Stimulated activated CD4-positive, alpha-beta T cell treated with anti-CD3 and anti-CD28 coated beads, Interleukin-2, amount 100 ng/mL, for 24 hours (primary cell): ENCODE measurements at places on chromosomes 3 and 15.
A peak's percentile ranks its signal among the peaks of the same experiment; 100 is the strongest.

GRCh38 chr15:65275728-65276126 lies 11.0 kb downstream of the PARP16 start:
- no peak for DNase-seq

DNA sequence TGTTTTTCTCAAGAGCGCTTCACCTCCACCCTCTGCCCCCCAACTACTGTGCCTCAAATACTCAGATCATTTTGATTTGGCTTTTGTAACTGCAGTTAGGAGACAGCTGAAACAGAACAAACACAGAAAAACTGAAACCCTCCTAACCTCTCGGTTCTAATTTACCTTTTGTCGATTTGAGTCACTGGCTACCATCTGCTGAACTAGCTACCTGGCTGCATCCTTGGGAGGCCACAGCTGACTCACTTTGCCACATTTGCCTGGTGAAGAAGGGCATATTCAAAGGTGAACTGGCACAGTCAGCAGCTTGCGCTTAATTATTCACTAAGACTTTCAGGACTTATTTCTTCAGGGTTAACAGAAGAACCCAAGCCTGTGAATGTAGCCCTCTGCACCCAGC lies 117.7 kb downstream of the FOXB1 start:
- peak; percentile 41 for DNase-seq

DNA sequence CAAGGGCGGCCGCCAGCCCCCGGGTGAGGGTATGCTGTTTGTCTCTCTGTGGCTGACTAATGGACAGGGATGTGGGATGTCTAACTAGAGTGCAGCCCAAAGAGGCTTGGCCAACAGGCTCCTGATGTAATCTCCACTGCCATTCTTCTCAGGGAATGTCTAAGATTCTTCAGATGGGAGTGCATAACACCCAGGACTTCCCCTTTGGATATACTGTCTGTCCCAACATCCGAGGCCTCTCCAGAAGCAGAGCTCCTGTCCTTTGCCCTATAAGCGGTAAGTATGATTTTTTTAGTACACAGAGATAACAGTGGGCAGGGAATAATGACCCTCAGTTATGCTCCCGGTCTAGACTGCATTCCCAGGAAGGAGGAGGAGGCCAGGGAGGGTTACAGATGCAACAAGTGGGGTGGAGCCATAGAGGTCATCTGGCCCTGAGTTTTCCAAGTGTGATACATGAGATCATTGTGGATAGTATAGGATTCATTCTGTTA lies 62.5 kb upstream of the SLCO2A1 start:
- no peak for DNase-seq

GRCh38 chr3:119418641-119419040 lies 44.8 kb downstream of the TMEM39A start:
- no peak for DNase-seq

DNA sequence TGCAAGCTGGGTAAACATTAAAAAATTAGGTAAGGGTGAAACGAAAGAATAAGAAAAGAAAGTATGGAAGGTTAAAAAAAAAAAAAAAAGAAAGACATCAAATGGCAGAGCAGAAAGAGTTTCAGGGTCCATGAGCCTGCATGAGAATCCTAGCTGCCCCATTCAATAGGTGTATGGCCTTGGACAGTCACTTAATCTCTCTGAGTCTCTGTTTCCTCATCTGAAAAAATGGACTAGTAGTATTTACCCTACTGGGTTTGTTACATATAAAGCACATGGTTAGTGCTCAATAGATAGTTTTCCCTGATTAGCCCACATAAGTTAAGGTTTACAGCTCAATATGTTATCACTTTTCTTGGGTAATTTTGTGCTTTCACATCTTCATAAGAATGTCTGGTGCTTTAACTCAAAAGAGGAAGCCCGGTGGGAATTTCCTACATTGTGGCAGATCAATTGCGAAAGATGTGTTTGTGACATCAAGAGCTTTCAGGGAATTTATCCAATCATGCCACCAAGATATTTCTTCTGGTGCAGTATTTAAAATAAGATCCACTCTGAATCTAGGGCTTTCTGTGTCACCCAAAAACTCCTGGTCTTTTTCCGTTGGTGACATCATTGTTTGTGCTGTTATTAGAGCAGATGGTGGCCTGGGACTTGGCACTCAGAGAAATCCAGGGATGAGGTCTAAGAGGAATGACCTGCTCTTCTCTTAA lies 57.2 kb upstream of the UBE2E1 start:
- no peak for DNase-seq

DNA sequence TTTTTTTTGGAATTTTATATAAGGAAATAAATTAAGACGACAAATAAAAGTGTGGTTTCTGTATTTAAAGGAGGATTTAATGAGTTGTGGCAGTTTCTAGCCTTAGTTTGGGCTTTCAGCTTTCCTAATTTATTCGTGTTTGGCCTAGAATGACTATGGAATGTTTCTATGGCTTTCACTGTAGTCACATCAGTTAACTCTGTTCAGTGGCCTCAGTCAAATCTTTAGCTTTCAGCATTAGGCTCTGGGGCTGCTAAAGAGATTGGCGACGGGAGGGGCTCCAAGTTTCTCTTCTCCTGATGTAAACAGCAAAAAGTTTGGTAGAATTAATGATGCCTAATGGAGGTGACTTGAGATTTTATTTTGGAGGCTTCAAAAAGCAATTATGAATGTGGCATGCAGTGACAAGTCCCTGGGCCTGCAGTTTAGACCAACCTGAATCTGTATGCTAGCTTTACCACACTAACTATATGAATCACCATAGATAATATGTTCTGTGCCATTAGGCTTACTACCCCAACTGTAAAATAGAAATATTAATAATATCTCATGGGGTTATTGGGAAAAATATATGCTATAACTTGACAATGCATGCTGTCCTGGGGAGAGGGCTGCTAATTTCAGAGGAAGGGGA lies 47.1 kb upstream of the ADGRG7 start:
- DNase-seq: no peak

GRCh38 chr3:48034000-48034516 lies 17.8 kb upstream of the MAP4 start:
- DNase-seq: no peak

GRCh38 chr3:10495003-10495402 lies 10.4 kb downstream of the ATP2B2 start:
- DNase-seq: no peak

- peak; percentile 1 for DNase-seq
Observed at GRCh38 chr15:100772478-100772877, 107.2 kb upstream of the ALDH1A3 start.

DNA sequence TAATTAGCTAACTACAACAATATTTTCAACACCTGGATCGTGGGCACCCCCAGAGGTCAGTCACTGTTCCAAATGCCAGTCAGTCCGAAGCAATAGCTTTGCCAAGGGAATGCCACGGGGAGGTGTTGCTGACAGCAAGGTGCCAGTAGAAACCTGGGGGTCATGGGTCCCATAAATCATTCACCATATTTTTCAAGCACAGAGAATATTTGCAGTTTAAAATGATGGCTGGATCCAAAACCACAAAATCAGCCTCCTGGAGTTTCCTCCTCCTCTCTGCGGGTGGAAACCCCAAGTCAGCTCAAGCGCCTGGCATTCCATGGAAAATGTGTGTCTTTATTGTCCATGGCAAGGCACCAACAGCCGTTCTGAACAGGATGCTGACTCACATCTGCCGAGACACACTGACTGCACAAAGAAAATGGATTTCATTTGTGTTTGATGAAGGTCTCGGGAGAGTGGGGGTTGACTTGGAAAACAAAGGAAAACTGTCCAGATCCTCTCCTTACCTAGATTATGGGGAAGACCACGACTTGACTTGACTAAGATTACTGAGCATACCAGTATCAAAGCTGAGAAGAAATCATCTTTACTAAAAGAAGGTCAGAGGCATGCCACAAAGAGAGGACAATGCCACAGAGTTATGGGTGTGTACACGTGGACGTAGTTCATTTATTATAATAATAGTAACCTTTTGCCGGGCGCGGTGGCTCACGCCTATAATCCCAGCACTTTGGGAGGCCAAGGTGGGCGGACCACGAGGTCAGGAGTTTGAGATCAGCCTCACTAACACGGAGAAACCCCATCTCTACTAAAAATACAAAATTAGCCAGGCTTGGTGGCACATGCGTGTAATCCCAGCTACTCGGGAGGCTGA lies 26.4 kb downstream of the ANXA2 start:
- DNase-seq: peak; percentile 25

DNA sequence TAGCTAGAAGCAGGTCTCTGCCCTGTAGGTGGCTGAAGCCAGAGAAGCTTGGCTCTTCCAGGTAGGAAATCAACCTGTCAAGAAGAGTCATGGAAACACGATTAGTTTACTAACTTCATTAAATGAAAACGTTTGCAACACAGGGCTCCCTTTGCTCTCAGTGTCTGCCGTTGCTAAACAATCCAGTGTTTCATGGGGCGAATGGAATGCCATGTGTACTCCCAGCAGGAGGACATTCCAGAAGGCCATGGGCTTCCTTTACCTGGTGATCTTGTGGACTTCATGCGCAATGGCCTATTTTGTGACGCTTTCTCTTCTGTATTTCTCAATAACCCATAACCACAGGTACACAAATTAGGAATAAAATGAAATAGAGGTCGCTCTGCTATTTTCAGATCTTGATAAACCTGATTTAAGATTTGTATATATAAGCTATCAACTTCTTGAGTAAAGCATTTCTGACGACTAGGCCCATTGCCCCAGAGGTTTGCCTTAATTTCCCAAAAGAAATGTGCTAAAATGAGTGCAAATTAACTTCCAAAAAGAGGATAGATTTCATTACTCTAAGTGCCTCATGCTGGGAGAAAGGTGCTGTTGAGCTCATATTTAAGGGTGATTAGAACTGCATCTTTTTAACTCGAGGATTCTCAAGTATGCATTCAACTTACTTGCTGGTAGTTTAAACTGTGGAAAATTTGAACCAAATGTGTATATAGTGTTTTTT lies 171.0 kb downstream of the EPHA3 start:
- DNase-seq: no peak

- DNase-seq: no peak
Observed at GRCh38 chr3:120636795-120637401, 40.8 kb downstream of the NDUFB4 start.

- DNase-seq: peak; percentile 65
Observed at GRCh38 chr15:100849021-100849854, 30.4 kb upstream of the ALDH1A3 start.

DNA sequence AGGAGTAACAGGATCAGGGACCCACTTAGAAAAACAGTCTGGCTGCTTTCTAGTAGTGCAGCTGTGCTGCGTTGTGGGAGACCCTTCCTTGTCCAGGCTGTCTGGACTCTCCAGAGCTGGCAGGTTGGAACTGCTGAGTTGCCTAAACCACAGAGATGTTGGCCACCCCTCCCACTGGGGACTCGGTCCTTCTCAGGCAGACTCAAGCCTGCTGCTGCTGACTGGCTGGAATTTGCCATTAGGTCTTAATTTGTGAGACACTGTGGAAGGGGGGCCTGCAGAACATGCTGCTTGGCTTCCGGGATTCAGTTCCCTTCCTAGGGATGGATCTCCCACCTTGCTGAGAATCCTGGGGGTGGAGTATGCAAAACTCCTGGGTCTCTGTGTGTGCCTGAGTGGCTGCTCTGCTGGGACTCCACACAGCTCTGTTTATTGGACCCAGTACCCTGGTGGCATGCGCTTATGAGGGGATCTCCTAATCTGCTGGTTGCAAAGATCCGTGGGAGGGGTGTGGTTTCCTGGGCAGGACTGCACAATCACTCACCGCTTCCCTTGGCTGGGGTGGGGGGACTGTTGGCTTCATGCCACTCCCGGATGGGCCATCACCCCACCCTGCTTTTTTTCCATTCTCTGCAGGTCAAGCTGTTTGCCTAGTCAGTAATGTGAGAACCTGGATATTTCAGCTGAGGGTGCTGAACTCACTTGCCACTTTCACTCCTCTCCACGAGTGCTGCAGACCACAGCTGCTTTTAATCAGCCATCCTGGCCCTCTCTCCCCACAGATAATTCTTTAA lies 150.5 kb downstream of the CFAP20DC start:
- peak; percentile 42 for DNase-seq

- no peak for DNase-seq
Observed at GRCh38 chr15:65192016-65192415, 6.9 kb upstream of the CLPX start.

GRCh38 chr3:45691842-45692241 lies 2.6 kb downstream of the SACM1L start:
- no peak for DNase-seq

DNA sequence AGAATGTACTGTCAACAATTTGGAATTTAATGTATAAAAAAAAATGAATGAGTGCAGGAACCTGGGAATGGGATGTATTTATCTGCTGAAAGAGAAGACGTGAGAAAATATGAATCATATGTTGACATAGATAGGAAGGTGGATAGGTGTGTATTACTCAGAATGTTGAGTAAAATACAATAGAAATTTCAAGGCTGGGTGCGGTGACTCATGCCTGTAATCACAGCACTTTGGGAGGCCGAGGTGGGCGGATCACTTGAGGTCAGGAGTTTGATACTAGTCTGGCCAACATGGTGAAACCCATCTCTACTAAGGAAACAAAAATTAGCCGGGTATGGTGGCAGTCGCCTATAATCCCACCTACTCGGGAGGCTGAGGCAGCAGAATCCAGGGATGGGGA lies 202.8 kb downstream of the CADM2 start:
- DNase-seq: no peak

- no peak for DNase-seq
Observed at GRCh38 chr15:80266745-80267144, 14.7 kb upstream of the CTXND1 start.

GRCh38 chr3:116388867-116389385 lies 56.4 kb downstream of the LSAMP start:
- DNase-seq: no peak

DNA sequence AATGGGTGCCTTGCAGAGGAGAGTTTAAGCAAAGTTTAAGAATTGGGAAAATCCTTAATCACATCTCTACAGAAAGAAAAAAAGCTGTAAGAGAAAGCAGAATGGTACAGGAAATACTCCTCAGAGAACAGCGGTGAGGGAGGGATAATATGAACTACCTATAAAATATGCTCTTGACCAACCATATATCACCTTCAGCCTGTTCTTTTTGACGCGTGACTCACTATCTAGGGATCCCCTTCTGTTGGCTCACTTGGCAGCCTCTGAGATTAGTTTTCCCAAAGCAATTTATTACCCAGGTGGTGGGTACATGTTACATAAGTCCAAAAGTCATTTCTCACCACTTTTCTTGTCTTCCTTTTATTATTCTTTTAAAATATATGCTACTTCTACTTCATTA lies 97.7 kb downstream of the CNTN6 start:
- no peak for DNase-seq

DNA sequence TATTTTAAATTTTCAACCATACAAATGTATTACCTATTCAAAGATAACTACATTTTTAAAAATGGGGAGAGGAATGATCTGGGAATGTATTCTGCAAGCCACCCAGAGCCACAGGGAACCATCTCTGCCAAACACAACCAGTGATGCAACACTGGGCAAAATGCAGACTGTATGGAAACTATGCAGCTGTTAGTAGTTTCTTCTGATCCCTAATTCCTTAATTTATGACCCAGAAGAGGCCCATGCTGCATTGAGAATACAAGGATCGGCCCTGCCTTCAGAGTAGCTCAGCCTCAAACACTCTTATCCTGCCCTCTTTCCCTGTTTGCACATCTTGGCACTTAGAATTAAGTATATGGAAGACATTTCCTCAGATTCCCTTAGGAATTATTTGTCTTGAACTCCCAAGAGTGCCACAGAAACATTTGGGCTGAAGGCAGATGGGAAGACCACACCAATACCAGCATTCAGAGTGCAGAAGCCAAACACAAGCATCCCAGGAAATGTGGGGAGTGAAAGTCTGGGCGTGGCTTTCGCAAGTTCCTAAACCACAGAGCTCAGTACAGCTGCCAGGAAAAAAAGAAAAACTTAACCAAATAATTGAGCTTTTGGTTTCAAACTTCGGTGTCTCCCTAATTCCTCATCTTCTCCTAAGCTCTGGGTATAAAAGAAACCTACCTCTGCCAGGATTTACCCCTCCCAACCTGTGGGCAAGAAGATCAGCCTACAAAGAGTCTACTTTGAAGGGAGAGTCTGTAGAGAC lies 5.3 kb downstream of the SNUPN start:
- no peak for DNase-seq
